SJSA1 (cell line): ENCODE measurements at places on chromosomes 5 and 9.

DNA sequence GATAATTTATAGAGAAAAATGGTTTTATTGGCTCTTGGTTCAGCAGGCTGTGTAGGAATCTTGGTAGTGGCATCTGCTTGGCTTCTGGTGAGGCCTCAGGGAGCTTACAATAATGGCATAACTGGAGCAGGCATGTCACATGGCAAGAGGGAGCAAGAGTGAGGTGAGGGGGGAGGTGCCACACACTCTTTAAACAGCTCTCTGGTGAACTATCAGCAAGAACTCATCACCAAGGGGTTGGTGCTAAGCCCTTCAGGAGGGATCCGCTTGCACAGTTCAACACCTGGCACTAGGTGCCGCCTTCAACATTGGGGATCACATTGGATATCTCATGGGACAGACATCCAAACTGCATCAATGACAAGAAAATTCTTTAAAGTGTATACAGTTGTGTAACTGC is 10.5 kb downstream of the GPBP1 start:
- no peak for DNase-seq

GRCh38 chr5:151239237-151239861 is 13.6 kb upstream of the GM2A start:
- DNase-seq = peak; percentile 52

GRCh38 chr5:81181576-81182316 is 51.4 kb upstream of the CKMT2 start:
- no peak for DNase-seq

- DNase-seq = no peak
Measured at GRCh38 chr5:139131921-139132432, 66.2 kb downstream of the SIL1 start.

- DNase-seq = no peak
Measured at GRCh38 chr5:123436201-123436600, 13.0 kb upstream of the CEP120 start.

GRCh38 chr9:6219040-6219439 is 3.4 kb downstream of the IL33 start:
- no peak for DNase-seq

GRCh38 chr9:19995619-19996018 is 206.8 kb upstream of the SLC24A2 start:
- no peak for DNase-seq

DNA sequence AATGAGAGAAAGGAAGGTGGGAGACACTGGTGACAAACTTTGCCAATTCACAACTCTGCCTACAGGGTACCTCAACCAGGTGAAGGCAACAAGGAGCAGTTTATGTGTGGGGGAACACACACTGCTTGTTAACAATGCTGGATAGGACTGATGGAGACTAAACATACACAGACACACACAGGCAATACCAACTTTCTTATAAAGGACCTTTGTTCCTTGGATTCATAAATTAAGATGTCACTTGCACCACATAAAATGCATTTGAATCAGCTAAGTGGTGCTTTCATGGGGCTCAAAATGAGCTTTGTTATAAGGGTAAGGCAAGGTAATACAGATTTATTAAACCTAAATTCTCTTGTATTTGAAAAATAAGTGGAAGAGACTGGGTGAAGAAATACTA is 4.0 kb downstream of the TSTD2 start:
- no peak for DNase-seq

DNA sequence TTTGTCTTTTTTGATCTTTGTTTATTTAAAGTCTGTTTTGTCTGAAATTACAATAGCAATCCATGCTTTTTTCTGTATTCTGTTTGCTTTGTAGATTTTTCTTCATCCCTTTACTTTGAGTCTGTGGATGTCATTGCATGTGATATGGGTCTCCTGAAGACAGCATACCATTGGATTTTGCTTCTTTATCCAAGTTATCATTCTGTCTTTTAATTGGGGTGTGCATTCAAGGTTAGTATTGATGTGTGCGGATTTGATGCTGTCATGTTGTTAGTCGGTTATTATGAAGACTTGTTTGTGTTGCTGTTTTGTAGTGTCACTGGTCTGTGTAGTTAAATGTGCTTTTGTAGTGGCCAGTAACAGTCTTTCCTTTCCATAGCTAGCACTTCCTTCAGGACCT is 23.0 kb downstream of the POLK start:
- DNase-seq = no peak

GRCh38 chr5:88488130-88488529 is 219.5 kb upstream of the TMEM161B start:
- no peak for DNase-seq

GRCh38 chr5:175659546-175660253 is 1.8 kb downstream of the HRH2 start:
- DNase-seq = no peak

DNA sequence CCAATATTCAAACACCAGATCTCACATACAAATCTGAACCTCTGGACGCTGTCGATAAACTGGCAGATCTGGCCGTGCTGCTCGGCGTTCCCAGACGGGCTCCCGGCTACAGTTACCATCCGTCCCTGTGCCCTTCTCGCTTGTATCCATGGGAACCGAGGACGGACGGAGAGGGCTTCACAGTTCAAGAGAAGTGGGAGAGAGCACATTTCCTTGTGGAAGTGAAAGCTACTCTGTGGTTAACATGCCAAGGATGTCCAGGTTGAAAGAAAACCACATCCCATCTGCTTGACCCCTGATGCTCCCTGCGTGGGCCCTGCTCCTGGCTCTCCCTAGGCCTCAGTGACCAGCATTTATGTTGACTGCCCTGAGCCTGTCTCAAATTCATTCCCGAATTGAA is 6.3 kb upstream of the DBN1 start:
- no peak for DNase-seq

- no peak for DNase-seq
Measured at GRCh38 chr5:165620394-165620793, 2115.0 kb downstream of the MAT2B start.

GRCh38 chr5:120624021-120624563 is 160.0 kb downstream of the PRR16 start:
- peak; percentile 51 for DNase-seq

- DNase-seq = no peak
Measured at GRCh38 chr9:112288029-112288428, 45.4 kb downstream of the PTBP3 start.

DNA sequence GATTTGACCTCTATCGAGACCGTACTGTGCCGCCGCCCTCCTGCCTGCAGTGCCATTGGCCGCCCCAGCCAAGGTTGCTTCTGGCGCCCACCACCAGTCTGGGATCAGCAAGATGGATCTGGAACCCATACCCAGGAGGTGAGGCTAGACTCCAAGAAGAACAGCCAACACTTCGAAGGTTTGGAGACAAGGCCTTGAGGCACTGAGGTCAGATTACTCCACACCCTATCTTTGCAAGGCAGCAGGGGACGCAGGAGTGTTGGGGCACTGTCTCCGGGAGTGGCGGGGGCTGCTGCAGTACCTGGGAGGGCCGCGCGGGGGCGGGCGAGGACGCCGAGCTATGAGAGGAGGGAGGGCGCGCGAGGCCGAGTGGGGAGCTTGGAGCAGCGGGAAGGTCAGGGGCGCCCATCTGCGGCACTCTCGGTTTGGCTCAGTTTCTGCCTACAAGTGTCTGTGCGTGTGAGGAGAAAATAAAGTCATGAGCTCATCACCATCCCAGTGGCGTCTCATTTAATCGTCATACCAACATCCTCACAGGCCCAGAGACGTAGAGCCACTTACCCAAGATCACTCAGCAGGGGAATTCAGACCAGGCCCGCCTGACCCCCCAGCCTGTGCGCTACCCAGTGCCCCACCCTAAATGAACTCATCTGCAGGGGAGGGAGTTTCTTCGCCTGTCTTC is 20.5 kb upstream of the PSD2 start:
- DNase-seq = peak; percentile 54

DNA sequence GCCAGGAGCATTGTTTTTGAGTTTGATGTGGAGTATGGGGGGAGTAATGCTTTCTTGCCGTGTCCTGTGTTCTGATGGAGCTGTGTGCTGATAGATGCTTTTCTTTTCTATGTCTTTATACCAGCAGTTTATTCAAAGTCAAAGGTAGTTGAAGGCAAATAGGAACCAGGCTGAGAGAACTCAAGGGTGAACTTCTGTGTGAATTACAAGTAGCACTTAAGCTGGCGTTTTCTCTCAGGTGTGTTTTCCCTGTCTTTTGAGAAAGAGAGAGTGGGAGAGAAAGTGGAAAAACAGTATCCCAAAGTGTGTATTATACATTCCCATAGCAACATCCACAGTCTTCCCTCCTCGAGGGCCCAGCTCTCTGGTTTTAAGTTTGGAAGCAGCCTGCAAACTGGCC is 1.5 kb downstream of the TNFAIP8 start:
- no peak for DNase-seq

GRCh38 chr9:130665431-130666392 is 1.3 kb downstream of the PRDM12 start:
- no peak for DNase-seq
